Fibroblast of villous mesenchyme (primary cell): ENCODE measurements at places on chromosomes 2 and 18.

- peak; percentile 10 for DNase-seq
These were observed 141.7 kb downstream of the CMPK2 start for GRCh38 chr2:6723865-6724604.

DNA sequence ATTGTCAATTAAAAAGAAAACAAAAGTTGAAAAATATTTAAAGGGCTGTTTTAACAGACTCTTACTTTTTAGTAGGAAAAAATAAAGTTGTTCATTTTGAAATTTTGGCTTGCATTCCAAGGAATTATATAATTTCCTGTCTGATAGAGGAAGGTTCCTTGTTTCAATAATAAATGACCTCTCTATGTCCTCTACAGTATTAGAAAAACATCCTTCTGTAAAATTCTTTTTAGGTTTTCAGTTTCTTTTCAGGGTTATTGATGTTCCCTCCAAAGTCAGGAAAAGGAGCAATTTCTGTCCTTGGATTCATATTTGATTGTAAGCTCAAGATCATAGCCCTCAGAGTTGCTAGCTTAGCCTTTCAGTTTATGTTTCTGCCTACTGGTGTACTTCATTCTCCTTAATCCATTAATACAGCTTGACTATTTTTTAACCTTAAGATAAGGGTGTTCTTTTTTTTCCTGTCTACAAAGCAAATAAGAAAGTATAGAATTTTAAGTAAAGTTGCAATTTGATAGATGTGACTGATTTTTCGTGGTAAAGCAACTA, 125.2 kb upstream of the COL3A1 start:
- no peak for DNase-seq

DNA sequence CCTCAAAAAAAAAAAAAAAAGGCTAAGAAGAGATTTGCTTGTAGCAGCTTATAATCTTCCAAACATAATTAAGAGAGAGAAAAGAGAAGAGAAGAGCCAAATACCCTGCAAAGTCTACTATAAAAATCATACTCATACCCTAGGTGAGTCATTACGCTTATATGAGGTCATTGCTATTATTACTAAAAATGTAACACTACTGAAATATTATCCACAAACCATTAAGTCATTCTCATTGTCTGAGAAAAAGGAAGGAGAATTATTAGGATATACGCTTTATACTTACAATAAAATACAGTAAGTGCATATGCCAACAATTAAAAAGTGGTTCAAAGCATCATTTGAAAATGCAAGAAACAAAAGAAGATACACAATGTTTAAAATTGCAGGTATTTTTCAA, 66.5 kb downstream of the COLEC12 start:
- DNase-seq: no peak

DNA sequence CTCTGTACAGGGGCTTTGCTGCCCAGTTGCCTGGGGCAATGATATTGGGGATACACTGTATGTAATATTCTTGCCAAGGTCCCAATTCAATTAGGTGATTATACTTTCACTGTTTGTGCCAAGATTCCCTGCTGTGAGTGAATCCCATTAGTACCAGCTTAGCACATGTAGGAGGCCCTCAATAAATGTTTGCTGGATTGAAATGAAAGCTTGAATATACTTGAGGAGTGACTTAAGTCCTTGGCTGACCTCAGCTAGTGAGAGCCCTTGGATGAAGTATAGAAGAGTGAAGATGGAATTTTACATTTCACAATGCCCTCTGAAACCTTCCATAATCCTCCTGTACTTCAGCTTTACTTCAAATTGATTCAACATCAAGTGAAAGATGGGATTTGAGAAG, 102.9 kb downstream of the GATA6 start:
- DNase-seq: no peak

DNA sequence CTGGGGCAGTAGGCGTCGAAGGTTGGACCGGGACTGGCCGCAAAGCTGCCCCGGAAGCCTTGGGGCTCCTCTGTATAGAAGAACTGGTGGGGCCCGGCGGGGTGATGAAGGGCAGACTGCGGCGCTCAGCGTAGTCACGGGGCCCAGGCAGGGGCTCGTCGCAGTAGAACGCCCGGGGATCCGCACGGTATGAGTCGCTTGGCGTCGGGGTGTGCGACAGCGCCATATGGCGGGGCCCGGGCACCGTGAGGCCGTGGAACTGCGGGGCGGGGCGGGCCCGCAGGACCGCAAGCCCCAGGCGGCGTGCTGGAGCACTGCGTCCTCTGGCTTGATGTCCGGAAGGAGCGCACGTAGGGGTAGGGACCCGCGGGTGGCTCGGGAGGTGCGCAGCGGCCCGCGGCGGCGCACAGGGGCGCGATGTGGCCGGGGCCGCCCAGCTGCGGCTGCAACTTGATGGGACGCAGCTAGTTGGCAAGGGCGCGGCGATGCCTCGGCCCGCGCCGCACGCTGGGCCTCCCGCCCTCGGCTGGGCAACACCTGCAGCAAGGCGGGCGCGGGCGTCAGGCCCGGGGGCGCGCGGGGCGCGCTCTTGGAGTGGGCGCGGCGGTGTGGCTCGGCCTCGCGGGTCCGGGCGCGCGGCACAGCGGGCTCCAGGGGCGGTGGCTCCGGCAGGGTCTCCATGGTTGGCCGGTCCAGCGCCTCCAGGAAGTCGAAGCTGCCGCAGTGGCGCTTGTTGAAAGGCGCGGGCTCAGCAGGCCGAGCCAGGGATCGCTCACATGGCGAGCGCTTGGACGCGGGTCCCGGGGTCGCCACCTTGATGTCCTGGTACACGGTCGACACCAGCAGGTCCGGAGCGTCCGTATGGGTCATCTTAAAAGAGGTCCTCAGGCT, 251.4 kb downstream of the ANKRD30B start:
- DNase-seq: no peak

GRCh38 chr2:166957686-166958085, 69.4 kb downstream of the XIRP2 start:
- no peak for DNase-seq

DNA sequence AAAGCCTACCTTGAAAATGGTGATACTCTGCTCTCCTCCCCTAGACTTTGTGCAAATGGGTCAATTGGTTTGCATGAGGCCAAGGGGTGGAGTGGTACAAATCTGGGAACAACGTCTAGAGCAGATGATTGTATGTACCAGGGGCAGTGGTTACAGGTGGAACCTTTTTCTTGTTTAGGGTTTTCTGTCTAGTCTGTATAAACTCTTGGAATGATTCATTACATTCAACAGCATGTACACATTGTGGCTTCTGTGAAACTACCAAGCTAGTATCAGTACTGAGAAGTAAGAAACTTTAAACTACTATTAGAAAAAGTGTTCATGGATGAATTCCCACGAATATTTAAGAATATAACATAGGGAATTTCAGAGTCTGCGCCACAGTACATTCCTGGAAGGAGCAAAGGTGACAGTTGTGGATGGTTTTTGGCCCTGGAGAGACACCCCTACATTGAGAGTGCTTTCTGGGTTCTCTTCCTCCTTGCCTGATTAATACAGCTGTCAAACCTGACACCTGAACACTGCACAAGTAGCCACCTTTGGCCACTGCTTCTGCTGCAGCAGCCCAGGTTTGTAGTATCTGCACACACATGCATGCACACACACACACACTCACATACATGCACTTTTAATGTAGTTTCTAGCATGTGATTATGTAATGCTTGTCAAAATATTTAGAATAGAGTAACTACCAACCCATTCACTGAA, 30.0 kb downstream of the CFAP221 start:
- no peak for DNase-seq

- DNase-seq: peak; percentile 25
These were observed 44.7 kb upstream of the KIDINS220 start for GRCh38 chr2:8882094-8882493.

DNA sequence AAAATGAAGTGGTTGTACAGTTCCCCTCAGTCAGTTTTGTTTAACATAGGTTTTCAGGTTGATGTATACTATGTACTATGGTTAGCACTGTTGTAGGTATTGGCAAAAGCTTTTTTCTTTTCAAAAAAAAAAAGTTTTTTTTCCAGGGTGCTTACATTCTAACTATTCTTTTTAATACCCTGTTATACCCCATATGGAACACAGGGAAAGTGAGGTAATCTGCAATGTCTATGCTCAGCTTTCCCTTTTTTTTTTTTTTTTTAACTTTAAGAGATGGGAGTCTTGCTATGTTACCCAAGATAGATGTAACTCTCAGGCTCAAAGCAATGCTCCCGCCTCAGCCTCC, 590 bp upstream of the CCDC138 start:
- no peak for DNase-seq

DNA sequence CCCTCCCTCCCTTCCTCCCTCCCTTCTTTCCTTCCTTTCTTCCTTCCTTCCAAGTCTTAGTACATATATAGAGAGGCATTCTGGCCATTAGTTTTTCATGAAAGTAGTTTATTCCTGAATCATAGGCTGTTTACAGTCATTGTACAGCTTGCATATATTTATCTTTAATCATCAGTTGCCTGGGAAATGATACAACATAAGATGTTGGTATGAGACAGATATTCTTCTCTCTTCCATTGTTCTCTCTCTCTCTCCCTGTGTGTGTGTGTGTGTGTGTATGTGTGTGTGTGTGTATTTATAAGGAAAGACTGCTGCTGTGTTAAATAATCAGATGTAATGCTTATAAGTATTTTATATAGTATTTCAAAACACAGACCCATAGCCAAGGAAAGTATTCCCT, 289.8 kb upstream of the UBE2E3 start:
- DNase-seq: no peak

GRCh38 chr18:28432339-28432738, 255.4 kb upstream of the CDH2 start:
- DNase-seq: no peak

- DNase-seq: peak; percentile 83
These were observed 151.6 kb downstream of the DTNB start for GRCh38 chr2:25521665-25522387.

DNA sequence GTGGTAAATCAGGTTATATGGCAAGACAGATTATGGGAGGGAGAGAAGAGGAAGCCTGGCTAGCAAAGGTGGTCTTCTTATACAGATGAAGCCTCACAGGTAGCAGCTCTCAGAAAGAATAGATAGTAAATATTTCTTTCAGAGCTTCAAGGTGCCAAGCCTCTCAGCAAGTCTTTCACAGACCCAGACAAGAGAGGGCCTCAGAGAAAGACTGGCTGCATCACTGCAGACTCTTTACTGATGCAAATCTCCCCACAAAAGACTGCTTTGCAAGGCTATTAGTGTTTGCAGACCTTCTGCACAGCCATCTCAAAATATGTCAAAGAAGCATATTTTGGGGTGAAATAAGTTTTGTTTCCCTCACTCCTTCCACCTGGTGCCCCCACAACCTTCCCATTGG, 372.4 kb upstream of the RND3 start:
- no peak for DNase-seq

GRCh38 chr18:51527826-51528225, 330.3 kb upstream of the MEX3C start:
- no peak for DNase-seq
